Activated naive CD4-positive, alpha-beta T cell treated with anti-CD3 and anti-CD28 coated beads, Interleukin-2, amount 50 U/mL, for 16 hours (primary cell): ENCODE measurements at places on chromosomes 1 and 21.

DNA sequence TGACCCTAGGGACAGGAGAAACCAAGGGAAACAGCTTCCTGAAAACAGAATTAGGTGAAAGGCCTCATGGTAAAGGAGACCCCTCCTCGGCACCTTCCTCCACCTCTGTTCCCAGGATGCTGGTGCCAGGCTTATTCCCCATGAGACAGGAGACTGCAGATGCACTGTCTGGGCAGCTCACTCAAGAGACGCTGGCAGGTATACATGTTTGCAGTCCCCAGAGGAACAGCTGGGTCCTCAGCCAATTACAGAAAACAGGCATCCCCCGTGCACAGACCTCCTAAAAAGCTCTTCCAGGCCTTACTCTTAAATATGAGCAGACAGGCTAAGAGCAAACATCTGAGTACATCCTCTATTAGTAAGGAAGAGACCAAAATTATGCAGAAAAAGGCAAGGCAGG, 6.5 kb downstream of the CCSAP start:
- no peak for DNase-seq

GRCh38 chr1:219088778-219089557, 84.7 kb upstream of the LYPLAL1 start:
- DNase-seq, result no peak

- no peak for DNase-seq
These were observed 29.2 kb downstream of the SOX13 start for GRCh38 chr1:204102029-204102611.

GRCh38 chr1:206679738-206680211, 4.9 kb upstream of the MAPKAPK2 start:
- DNase-seq, result no peak

- DNase-seq, result no peak
These were observed 423.5 kb downstream of the KIF26B start for GRCh38 chr1:245578308-245578707.

DNA sequence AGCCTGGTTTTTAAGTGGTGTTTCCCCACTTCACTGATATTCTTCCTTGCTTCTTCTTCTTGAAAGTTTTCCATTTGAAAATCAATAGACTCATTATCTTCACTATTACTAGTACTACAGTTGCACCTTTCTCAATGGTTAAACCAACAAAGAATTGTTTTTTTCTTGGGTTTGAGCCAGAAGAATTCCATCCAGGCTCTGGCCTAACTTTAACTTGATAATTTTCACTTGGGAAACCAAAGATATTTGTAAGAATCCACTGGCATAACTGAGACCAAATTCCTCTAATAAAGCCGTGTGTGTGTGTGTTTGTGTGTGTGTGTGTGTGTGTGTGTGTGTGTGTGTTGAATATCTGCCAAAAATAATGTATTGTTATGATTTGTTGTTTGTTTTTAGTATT, 103.2 kb downstream of the SGIP1 start:
- no peak for DNase-seq

GRCh38 chr1:208269338-208269666, 25.1 kb upstream of the PLXNA2 start:
- no peak for DNase-seq

DNA sequence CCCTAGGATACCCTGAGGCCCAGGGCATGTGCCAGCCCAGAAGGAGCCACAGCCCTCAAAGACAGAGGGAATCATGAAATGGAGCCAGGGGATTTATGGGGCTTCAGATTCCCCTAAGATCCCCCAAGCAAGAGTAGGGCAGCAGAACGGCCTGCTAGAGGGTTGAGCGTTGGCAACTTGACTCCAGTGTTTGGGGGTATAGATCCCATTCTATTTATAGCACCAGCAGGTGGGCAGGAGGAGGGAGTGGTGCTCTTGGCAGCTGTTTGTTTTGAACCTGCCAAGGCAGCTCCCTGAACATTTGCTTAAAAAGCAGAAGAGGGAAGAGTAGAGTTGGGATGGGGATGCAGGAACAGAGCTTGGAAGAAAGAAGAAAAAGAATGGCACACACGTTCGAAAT, 33.7 kb downstream of the GLUL start:
- no peak for DNase-seq

- no peak for DNase-seq
These were observed 83.0 kb upstream of the ZC3H12A start for GRCh38 chr1:37391211-37392011.

DNA sequence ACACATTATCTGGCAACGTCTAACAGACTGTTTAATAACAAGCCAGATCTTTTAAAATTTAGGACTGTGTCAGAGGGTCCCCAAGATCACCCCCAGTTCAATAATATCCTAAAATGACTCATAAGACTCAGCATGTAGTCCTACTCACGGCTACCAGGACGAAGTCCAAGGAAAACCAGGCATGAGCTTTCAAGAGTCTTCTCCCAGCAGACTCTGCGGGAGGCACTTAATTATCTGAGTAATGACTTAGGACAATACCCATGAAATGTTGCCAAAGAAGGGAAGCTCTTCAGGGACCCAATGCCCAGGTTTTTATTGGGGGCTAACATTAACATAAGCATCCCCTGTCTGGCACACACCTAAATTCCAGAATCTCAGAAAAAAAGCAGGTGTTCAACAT, 7.0 kb downstream of the HFM1 start:
- DNase-seq, result no peak

GRCh38 chr1:148307583-148308185, 155.6 kb upstream of the NBPF11 start:
- DNase-seq, result no peak

DNA sequence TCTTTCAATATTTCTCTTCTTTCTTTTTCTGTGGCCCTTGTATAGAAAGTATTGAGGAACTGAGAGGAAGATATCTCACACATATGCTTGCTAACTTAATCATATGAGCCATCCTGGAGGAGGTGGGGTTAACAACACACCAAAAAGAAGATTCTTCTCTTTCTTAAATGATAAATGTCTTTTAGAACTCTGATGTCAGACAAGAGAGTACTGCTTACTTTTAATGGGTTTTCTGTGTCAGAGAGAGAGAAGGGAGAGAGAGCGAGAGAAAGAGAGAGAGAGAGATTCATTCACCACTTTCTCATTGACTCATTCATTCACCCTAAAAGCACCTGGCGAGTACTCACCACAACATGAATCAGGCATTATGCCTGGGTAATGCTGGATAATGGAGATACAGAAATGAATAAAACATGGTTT, 250.3 kb upstream of the SGIP1 start:
- peak; percentile 37 for DNase-seq

DNA sequence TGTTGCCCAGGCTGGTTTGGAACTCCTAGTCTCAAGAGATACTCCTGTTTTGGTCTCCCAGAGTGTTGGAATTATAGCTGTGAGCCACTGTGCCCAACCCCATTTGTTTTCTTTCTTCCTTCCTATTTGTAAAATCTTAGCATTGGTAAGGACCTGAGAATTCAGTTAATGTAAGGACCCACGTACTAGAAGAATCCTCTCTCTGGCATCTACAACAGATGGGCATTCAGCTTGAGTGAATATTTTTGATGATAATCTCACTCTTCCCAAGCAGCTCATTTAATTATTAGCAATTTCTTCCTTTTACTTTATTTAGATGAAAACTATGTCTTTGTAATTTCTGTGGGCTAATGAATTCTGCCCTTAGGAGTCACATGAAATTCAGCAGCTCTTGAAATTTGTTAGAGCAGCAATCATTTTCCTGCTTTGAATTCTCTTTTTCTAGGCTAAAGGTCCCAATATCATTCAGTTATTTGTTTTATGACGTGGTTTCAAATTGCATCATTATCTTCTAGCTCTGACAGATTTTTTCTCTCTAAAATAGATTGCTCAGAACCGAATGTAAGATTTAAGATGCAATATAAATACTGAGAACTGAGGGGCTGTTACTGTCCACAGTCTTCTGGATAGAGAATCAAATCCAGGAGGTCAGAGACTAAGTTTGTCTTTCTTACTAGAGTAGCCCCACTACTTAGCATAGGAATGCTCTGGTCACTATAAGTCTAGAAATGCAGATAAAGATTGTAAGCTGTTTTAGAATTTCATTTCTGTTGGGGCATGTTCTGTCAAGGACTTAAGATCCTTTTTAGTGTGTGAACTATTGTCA, 59.4 kb downstream of the EPB41 start:
- DNase-seq, result no peak

- no peak for DNase-seq
These were observed 2.2 kb downstream of the SLFNL1 start for GRCh38 chr1:41019353-41019745.

GRCh38 chr1:85934516-85934915, 222.1 kb downstream of the COL24A1 start:
- no peak for DNase-seq

DNA sequence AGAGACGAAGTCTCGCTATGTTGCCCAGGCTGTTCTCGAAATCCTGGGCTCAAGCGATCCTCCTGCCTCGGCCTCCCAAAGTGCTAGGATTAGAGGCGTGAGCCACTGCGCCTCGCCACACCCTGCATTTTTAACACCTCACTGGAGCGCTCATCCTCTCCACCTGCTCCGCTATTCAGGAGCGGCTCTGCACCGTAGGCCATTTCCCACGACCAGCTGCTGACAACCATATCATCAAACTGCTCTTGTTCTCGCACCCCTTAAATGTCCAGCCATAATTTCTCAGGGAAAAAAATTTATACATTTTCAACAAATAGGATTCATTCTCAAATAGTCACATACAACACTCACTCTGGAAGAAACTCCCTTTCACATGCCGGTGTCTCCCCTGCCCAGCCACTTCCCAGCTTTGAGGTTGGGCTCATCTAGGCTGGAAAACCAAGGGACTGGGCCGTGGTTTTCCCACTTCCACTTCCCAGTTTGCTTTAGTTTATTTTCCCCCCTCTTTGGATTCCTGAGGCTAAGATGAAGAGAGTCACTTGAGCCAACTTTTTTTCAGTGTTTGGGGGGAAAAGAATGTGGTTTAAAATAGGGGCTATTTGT, 639 bp upstream of the IPO9 start:
- DNase-seq, result no peak

GRCh38 chr1:203665993-203666392, 39.4 kb downstream of the ATP2B4 start:
- no peak for DNase-seq

GRCh38 chr1:160004001-160004400, 27.8 kb downstream of the PIGM start:
- no peak for DNase-seq

GRCh38 chr21:37642493-37642892, 273.8 kb downstream of the KCNJ6 start:
- no peak for DNase-seq

GRCh38 chr1:119660253-119661083, 12.4 kb upstream of the ZNF697 start:
- no peak for DNase-seq
